Endodermal cell (in vitro differentiated cells): ENCODE measurements at places on chromosomes 11 and 22. TPM values are rescaled to one million over a fixed set of nuclear protein-coding genes. Genes with fewer than 3 reads are reported as not detected.

DNA sequence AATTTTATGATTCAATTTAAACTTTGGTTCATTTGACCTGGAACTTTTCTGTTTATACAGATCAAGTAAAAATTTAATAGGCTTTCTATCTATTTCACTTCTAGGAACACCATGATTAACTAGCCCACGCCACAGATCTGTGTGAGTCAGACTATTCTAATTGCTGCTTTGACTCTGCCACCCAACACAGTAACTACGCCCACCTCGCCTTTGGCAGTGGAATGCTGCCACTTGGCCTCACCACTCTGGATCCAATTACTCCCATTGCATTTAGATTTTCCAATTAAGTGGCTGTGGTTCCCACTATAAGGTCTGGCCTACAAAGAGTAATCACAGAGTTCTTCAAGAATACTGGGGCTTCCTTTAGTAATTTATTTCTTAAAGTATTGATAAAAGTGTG lies 46.6 kb upstream of the LIN7C start:
- no peak for DNase-seq

DNA sequence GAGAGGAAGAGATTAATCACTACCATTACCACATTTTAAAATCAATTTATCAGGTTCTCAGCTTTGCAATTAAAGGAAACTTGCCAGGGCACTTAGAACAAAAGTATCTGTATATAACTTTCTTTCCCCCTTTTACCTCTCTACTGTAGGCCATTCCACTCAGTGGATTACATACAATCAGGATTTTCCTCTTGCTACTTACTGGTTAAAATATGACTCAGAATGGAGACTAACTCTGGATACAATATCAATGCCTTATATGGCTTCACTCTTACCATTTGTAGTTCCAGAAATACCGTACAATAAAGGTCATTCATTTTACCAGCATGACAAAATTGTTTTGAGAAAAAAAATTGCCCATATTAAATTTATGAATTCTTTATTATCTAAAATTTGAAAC lies 706.8 kb downstream of the KCNA4 start:
- DNase-seq = no peak

- peak; percentile 51 for DNase-seq
These were observed 7.3 kb downstream of the PACSIN2 start for GRCh38 chr22:43007519-43008102.

- DNase-seq = peak; percentile 42
These were observed 18.9 kb downstream of the TEAD1 start for GRCh38 chr11:12693094-12693478.

GRCh38 chr11:37442576-37442975 lies 844.5 kb upstream of the RAG2 start:
- no peak for DNase-seq

DNA sequence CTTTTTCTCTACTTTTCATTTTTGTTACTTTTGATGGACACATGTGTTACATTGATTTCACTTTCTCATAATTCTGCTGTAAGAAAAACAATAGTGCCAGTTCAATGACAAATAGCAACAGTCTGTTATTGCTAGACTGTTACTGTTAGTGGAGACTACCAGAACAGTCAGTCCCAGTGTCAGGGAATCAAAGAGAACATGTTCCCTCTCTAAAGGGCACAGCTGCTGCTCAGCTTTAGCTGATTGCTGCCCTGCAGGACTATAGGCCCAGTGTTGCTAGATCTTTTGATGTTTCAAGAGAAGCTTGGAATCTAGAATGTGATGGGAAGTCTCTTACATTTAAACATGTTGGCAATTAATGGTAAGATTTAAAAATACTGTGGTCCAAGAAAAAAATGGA lies 3.4 kb downstream of the BIRC3 start:
- no peak for DNase-seq

DNA sequence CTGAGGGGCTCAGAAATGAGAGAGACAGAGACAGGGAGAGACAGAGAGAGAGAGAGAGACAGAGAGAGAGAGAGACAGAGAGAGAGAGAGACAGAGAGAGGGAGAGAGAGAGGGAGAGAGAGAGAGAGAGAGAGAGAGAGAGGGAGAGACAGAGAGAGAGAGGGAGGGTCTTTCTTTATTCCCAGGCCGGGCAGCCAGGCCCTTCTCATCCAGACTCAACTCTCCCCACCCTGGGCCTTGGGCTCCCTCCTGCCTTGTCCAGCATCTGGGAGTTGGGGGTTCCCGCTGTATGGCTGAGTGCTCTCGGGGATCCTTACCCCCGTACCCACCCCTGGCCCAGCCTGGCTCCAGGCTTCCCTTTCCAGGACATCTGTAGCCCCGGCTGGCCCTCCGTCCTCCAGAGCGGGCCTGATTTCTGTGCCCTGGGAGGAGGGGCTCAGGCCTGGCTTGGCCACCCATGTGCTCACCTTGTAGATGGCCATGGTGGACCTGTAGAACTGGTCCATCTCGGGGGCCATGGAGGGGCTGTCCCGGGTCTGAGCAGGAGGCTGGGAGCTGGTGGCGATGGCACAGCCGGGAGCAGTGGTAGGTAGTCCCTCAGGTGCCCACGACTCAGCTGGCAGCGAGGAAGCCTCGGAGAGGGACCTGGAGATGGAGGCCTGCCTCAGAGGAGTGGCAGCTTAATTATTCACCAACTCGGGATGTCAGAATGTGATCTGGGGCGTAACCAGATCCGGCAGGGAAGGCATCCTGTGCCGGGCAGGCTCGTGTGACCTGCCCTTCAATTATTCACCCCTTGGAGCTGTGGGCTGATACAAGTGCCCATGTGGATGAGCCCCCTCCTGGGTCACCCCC lies at the start of gene BAIAP2L2:
Gene BAIAP2L2, minus strand, starts transcription at position 677 of the 855 bp plus-strand sequence. Its CDS starts 159 bp downstream, at position 518.
- no peak for DNase-seq

- no peak for DNase-seq
These were observed 11.1 kb upstream of the MYH9 start for GRCh38 chr22:36398601-36399471.

DNA sequence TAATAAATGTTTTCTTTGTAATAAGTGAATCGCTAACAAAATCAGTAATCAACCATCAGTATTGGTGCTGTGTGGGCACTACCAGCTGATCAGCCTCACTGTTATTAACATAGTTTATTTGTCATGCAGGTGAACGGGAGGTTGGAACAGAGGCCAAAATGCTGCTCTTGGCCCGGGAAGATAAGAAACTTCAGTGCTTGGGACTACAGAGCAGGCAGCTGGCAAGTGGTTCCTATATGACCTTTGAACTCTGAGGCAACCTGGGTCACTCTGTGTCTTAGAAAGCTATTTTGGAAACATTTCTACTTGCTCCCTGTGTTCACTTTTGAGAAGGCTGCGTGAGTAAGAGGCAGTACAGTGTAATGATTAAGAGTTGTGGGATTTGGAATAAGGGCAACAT lies 36.5 kb upstream of the DNAJB13 start:
- no peak for DNase-seq

The CHADL gene
- total RNA-seq = 0.27 to 1.3 TPM (median 0.77 TPM) in 3 replicates

The CARNS1 gene
- total RNA-seq = 1.6 and 2.2 TPM in 2 replicates

The C11orf54 gene
- 27.3 to 35.7 TPM (median 33.6 TPM) in 3 replicates for total RNA-seq
